ENCODE measurements at places on chromosomes 2 and 18.

DNA sequence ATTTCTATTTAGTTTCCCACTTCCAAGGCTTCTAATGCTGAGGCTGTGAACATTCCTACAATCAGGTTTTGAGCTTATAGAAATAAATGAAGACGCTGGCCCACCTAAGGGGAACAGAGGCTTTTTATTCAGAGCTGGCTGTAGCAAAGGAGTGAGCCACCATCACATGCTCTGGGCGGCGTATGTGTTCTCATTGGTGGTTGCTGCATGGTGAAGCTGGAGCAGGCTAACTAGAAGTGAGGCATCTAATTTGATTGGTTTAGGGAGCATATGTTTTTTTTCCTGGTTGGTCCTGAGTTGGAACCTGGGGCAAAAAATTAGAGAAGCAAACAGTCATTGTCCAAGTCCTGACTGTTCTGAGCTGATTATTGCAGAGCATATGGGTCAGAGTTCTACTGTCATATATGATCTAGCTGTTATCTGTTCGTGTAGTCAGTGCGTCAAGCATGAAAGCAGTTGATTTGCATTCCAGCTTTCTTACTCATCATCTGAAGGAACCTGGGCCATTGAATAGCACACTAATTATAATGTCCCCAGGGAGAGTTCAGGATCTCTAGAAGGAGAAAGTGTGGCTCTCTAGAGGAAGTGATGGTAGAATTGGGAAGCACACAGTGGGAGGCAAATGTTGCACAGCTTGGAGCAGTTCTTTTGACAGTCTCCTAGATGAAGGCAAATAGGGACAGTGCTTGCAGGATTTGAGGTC is 279.6 kb downstream of the PARD3B start:
- DNase-seq = no peak

GRCh38 chr2:218228366-218229090 is 11.5 kb downstream of the ARPC2 start:
- no peak for DNase-seq

DNA sequence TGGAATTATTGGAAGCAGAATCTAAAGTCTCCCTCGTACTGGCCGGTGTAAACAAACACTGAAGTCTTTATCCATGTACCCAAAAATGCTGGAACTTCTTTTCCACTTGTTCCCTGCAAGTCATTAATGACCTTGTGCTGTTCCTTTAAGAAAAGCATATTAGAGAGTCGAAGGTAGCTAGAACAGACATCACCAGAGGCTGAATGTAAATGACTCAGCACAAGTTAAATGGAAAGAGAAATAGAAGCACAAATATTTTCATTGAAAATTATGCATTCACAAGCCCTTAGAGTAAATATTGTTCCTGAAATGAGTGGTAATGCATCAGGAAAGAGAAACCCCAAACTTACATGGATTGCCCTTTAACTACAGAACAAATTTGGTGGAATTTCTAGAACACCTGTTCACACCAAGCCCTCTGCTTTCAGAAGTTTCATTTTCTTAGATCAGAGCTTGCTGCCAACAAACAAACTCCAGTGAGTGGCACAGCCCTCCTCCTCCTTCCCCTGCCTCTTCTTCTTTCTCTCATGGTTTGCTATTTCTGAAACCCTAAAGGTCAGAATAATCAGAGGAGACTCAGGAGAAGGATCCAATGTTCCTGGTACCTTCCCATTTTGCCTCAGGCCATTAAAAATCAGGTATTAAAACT is 264.3 kb downstream of the TXNL1 start:
- DNase-seq = no peak

- no peak for DNase-seq
Observed at GRCh38 chr18:23740105-23740830, 51.0 kb downstream of the LAMA3 start.

- DNase-seq = no peak
Observed at GRCh38 chr2:223989856-223990232, 32.6 kb downstream of the MRPL44 start.

- no peak for DNase-seq
Observed at GRCh38 chr2:233600386-233600785, 17.0 kb upstream of the UGT1A8 start.

GRCh38 chr2:16152071-16152927 is 211.9 kb downstream of the MYCN start:
- DNase-seq = no peak

GRCh38 chr2:143175438-143175837 is 46.2 kb downstream of the ARHGAP15 start:
- DNase-seq = no peak

DNA sequence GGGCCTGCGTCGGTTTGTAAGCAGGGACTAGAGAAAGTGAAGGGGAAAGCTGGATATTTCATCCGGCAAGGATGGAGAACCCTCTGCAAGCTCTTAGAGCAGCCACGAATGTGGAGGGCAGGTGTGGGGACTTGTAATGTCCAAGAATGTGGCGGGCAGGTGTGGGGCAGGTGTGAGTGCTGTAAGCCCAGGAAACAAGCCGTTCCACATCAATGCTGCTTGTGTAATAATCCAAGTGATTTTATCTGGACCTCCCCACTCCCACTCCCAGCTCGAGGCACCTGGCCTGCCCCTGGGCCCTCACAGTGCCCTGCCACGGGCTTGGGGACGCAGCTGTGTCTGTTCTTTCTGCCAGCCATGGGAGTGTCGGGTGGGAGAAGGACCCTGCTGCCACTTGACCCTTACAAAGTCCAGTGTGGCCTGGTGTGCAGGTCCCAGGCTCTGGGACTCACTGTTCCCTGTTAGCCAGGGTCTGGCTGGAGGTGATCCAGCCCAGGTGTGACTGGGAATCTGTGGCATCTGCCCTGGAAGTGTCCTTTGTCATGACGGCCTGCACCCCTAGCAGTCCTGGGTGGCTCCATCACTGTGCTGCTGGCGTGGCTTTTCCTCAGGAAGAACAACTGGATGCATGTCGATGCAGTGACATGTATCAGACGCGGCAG is 42.8 kb downstream of the SOX11 start:
- DNase-seq = no peak

DNA sequence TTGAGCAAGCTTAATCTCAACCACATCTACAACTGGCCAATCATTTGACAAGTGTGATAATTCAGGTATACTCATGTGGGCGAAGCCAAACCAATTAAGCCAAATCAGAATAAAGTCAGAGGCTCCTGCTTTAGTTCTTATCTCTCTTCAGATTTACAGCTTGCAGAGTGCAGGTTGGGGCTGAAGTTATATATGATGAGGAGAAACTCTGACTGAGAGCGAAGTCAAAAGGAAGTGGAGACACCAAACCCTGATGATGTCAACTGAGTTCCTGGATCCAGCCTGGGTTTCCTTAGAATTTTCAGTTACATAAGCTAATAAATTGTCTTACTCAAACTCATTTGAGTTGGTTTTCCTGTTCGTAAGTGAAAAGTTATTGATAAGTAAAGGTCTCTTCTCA is 73.9 kb downstream of the ASXL2 start:
- DNase-seq = no peak

DNA sequence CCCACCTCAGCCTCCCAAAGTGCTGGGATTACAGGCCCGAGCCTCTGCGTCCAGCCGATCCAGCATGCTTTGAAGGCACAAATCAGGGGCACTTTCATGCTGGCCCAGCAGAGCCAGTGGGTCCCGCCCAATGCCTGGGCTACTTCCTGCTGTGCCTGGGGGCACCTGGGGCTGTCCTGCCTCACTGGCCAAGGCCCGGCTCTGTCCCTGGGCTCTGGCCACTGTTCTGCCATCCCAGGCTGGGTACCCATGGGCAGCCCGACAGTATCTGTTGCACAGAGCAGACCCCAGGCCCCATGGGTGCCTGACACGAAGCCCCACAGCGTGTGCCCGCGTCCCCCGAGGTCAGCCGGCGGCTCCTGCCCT is 6.8 kb upstream of the GAL3ST2 start:
- DNase-seq = no peak

DNA sequence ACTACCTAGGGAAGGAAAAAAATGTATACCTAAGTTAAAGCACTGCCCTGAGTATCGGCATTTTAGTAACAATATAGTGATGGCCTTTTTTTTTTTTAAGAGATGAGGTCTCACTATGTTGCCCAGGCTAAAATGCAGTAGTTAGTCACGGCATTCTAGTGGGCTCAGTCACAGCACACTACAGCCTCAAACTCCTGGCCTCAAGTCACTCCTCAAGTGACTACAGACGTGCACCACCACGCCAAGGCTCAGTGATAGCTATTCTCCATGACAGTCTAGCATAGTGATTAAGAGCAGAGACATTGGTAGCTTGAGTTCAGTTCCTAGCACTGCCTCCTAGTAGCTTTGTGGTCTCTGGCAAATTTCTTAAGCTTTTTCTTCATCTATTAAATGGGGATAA is 27.6 kb downstream of the UBXN2A start:
- DNase-seq = no peak

GRCh38 chr2:237923481-237924163 is 43.2 kb upstream of the UBE2F start:
- peak; percentile 50 for DNase-seq

DNA sequence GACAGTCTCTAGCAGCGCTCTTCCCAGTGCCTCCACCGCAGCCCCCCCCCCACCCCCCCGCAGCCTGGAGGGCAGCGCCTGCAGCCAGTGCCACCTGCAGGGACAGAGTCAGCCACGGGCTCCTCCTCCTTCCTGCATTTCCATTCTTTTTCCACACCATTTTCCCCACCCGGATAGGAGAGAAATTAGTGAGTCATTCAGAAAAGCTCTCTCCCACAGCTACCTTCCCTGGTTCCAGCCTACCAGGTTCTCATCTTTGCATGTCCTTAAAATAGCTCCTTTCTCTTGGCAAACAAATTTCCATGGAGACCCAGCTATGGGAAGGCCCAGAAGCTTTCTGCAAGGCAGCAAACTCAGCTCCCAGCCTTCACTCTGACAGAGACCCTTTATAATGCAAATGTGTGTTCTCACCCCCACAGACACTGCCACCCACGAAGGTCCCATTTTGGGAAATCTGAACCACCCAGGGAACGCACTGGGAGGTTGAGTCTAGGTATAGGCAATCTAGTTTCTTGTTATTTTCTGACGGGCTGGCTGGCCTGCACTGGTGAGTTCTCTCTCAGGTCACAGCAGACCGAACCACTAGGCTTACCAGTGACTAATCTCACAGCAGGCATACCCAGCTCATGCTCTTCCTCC is 41.8 kb upstream of the ATG16L1 start:
- no peak for DNase-seq

- no peak for DNase-seq
Observed at GRCh38 chr18:24776019-24776418, 315.6 kb downstream of the HRH4 start.

- DNase-seq = no peak
Observed at GRCh38 chr2:196274387-196274809, 103.0 kb upstream of the STK17B start.

DNA sequence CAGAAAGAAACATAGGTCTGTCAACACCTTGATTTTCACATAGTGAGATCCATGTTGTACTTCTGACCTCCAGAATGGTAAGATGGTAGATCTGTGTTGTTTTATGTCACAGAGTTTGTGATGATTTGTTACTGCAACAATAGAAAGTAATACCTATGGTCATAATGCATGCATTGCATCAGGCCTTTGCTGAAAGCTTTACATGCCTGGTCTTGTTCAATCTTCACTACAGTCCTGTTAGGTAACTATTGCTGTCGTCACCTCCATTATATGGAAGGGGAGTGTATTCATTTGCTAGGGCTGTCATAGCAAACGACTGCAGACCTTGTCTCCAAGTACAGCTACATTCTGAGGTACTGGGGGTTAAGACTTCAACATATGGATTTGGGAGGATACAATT is 243.5 kb downstream of the ANAPC1 start:
- no peak for DNase-seq

DNA sequence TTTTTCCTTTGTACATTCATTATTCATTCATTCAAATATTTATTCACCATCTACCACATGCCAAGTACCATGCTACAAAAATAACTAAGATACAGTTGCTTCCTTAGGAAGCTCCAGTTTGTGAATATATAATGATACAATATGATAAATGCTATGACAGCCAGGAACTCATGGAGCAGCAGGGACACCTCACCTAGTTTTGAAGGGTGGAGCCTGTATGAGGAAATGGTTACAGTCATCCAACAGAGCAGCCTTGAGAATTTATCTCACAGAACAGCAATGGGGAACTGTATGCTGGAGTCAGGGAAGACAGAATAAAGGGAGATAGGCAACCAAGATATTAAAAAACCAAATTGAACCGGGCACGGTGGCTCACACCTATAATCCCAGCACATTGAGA is 124.0 kb downstream of the OSBPL1A start:
- DNase-seq = no peak

DNA sequence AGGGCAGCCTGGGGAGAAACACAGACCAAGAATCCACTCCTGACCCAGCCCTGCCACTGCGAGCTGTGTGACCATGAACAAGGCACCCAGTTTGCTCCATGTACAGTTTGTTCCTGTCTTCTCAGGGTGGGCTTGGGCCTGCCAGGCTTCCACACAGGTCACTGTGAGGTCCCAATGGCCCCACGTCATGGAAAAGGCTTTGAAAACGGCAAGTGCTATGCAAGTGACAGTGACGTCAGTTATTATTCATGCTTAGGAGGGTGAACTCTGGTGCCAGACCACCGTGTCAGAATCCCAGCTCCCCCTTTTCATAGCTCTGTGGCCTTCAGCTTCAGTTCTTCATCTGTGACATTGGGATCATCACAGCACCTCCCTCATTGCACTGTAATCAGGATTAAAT is 87.1 kb downstream of the TNS1 start:
- no peak for DNase-seq

DNA sequence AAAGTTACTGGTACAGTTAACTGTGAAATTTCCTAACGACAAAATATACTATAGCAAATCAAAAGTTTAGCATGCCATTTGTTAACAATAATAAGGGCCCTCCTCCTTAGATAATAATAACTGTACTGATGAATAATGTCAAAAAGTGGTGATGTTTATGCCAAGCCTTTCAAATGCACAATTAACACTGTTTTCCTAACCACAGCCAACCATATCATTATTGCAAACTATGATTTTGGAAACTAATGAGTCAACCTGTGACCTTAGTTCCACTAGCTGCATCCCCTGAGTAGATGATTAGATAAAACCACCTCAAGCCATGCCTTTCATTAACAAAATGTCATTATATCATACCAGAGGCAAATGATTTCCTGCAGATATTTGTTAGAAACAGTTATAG is 25.1 kb upstream of the GPR75 start:
- no peak for DNase-seq

DNA sequence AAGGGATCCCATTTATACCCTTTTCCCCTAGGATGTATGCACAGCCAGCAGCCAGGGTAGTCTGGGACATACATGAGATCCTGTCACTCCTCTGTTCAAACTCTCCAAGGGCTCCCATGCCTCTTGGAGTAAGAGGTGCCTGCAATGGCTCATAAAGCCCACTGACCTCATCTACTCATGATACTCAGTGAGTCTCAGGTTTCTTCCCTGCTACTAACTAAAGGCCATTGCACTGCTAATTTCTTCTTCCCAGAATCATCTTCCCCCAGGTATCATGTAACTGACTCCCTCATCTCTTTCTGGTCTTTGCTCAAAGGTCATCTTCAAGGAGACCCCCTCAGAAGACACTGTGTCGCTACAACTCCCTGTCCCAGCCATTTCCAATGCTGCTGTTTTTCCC is 68.2 kb downstream of the CCBE1 start:
- DNase-seq = no peak

- DNase-seq = no peak
Observed at GRCh38 chr2:84991404-84992160, 20.6 kb downstream of the KCMF1 start.
